ENCODE measurements at places on chromosomes 1 and 21. TPM values are rescaled to one million over a fixed set of nuclear protein-coding genes. Genes with fewer than 3 reads are reported as not detected.

TCP10L gene
- total RNA-seq = not detected

GRCh38 chr1:29557701-29558600, 321.6 kb downstream of the PTPRU start:
- DNase-seq = no peak

CFAP107 gene
- not detected for total RNA-seq

- DNase-seq = no peak
Measured at GRCh38 chr1:77975907-77976306, 3.0 kb downstream of the FUBP1 start.

Data from esophagus squamous epithelium (tissue), 5 donors.